ENCODE measurements at places on chromosomes 6 and 20. TPM values are rescaled to one million over a fixed set of nuclear protein-coding genes. Genes with fewer than 3 reads are reported as not detected.

KIF25 gene
- not detected for total RNA-seq

SALL4 gene
- total RNA-seq, result under 0.01 TPM

MOG gene
- not detected for total RNA-seq

KIF6 gene
- total RNA-seq, result 0.10 TPM

PLG gene
- total RNA-seq, result not detected

ZDHHC14 gene
- 21.0 TPM for total RNA-seq

LTV1 gene
- 21.5 TPM for total RNA-seq

GTSF1L gene
- total RNA-seq, result not detected

DNAH8 gene
- total RNA-seq, result not detected

EDN3 gene
- not detected for total RNA-seq

MYLIP gene
- total RNA-seq, result 7.9 TPM

DEFB116 gene
- total RNA-seq, result not detected

MCCD1 gene
- not detected for total RNA-seq

PNPLA1 gene
- not detected for total RNA-seq

CCN5 gene
- total RNA-seq, result not detected

RBPJL gene
- not detected for total RNA-seq

NR2E1 gene
- not detected for total RNA-seq

FAXC gene
- total RNA-seq, result 0.20 TPM

TUBB2B gene
- 15.9 TPM for total RNA-seq

BCKDHB gene
- 6.9 TPM for total RNA-seq

BMP5 gene
- not detected for total RNA-seq

SPTLC3 gene
- 0.33 TPM for total RNA-seq

LTB gene
- 7.0 TPM for total RNA-seq

CARMIL1 gene
- total RNA-seq, result 2.6 TPM

COL21A1 gene
- total RNA-seq, result 0.13 TPM

PPP1R3G gene
- total RNA-seq, result 0.33 TPM

TRIM15 gene
- total RNA-seq, result not detected

VEGFA gene
- 7.8 TPM for total RNA-seq

ID4 gene
- 0.20 TPM for total RNA-seq

EXOC2 gene
- 39.0 TPM for total RNA-seq
